Fibroblast of mammary gland (primary cell): ENCODE measurements at places on chromosomes 4 and X.

DNA sequence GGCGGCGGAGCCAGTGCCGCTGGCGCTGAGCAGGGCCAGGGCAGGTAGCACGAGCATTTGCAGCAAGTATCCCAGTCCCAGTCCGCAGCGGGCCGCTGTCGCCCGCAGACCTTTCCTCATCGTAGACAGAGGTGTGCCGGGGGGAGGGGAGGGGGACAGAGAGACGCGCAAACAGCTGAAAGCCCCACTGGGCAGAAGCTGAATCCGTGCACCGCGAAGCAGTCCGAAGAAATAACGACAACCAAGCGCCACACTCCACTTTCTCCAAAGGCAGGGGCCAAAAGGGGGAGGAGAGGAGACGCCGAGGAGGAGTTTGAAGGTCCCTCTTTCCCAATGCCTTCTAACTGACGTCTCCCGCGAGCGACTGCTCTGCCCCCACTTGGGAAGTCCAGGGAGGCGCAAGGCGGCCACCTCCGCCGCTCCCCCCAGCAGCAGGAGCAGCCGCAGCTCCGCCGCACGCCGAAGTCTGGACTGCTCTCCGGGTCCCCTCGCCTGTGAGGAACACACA lies at the start of gene UNC5C:
Gene UNC5C, minus strand, starts transcription at position 236 of the 508 bp plus-strand sequence.
- DNase-seq, result no peak

DNA sequence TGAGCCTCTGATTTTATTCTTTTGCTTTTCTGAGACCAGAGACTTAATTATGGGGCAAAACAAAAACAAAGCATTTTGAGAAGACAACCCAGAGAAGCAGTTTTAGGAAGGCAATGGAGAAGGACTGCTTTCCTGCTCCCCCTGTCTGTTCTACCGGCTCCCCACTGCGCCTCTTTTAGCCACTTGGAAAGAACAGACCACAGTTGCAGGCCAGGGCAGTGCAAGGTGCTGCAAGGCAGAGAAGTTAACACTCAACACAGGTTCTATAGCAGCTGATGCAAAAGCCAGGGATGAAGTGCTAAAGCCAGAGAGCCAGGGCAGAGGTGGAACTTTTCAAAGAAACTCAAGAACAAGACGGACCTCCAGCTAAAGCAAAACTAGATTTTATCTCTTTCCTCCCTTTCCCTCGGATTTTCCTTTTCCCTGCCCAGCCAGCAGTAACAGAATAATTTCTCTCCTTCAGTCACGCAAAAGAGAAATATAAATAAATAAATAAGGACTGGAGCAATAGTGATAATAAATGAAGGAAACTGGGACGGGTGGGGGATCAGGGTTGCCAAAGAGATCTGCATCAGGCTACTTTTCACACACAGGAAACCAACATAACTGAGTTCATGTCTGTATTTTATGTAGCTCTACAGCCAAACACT lies 10.4 kb downstream of the SH3RF1 start:
- DNase-seq, result no peak

- DNase-seq, result peak; percentile 24
Observed at GRCh38 chrX:9729171-9729885, 36.3 kb downstream of the GPR143 start.

DNA sequence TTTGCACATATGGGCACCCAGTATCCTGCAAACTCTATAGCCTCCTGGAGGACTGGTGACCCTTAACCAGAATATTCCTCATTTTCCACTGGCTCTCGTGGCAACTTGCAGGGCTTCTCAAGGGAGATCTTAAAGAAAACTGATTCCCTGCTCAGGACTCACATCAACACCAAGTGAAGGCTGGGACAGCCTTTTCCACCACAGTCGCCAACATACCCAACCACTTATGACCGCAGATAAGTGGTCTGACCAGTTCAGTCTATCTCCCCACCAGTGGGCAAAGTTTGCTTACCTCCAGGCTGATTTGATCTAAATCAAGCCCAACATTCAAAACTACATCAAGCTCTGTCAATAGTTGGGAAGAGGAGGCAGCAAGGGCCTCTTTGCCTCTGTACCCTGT lies 289.3 kb upstream of the GATB start:
- DNase-seq, result no peak

- no peak for DNase-seq
Observed at GRCh38 chrX:11666164-11666563, 444 bp upstream of the ARHGAP6 start.

DNA sequence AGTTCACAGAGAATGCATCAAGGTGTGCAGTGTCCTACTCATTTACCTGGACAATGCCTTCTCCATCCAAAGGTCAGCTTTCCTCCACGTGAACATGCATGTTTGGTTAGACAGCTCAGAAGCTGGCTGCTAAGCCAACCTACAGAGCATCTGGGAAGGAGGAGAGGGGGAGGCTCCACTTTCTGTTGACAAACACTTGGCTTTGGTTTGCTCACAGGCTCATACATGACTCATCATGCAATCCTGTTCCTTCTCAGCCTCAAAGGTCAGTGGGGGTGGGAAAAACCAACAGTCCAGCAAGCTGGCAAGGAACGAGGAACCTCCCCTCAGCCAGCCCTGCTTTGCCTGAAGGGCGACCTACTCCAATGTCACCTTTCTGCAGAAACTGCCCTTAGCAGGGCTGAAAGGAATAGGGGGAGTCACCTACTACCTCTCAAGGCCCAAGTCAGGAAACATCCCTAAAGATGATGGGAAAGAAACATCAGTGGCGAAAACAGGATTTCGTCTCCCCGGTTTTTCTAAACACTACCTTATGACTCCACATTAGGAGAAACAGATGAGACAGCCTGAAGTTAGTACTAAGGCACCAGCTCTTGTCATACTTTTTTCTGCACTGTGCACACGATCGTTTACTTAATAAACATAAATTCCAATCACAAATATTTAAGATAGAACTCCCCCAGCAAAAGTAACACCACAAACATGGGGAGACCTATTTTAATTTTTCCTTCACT lies 37.9 kb downstream of the RELL1 start:
- DNase-seq, result peak; percentile 97

DNA sequence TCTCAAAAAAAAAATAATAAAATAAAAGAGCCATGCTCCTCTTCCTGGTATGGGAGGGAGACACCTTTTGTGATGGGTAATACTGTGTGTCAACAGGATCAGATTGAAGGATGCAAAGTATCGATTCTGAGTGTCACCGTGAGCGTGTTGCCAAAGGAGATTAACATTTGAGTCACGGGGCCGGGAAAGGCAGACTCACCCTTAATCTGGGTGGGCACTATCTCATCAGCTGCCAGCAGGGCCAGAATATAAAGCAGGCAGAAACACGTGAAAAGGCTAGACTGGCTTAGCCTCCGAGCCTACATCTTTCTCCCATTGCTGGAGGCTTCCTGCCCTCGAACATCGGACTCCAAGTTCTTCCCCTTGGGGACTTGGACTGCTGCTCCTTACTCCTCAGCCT lies 95.4 kb downstream of the SHOX start:
- no peak for DNase-seq

DNA sequence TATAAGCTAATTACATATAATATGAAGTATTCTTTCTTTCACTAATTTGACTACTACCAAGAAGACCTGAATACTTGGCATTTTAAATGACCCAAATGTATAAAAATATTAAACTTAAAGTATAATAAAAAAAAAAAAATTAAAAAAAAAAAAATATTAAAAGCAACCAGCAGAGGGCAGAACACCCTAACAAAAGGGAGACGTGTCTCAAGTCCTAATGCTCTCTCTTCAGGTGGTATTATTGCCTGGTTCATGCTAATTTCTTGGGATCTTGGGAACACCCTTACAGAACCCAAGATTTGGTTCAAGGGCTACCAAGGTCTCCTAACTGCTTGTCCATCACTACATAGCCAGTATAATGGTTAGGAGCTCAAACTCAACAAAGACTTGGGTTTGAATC lies 754.8 kb downstream of the RAB28 start:
- peak; percentile 37 for DNase-seq
